ENCODE measurements at places on chromosomes 7 and 10.

DNA sequence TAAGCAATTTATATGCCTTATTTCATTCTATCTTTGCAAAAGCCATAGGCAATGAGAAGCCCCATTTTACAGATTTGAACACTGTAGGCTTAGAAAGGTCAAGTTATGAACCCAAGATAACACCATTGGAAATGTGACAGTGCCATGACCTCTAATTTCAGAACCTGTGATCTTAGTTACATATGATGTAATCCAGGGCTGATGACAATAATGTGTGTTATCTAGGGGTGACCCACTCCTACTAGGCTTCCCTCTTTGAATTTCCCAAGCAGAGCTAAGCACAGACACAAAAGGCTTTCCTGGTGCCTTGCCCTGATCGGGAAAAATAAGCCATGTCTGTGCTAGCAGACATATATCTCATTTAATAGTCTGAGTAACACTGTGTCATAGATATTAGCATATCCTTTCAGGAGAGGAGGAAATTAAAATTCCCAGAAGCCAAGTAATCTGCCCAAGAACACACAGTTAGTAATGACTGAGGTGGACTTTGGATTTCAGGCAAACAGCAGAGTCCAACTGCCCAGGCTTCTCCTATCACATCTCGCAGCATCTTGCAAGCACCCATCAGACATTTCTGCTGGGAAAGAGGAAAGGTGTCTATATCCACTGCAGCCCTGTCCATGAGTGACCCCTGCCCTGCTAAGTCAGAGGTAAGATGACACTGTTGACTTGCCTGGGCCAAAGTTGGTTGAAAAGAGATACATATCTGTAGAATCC lies 2.8 kb upstream of the TECTB start:
- no peak for DNase-seq

- DNase-seq = no peak
These were observed 63.3 kb downstream of the CTTNBP2 start for GRCh38 chr7:117809958-117810357.

- DNase-seq = no peak
These were observed 59.3 kb upstream of the BMPER start for GRCh38 chr7:33845991-33846509.

DNA sequence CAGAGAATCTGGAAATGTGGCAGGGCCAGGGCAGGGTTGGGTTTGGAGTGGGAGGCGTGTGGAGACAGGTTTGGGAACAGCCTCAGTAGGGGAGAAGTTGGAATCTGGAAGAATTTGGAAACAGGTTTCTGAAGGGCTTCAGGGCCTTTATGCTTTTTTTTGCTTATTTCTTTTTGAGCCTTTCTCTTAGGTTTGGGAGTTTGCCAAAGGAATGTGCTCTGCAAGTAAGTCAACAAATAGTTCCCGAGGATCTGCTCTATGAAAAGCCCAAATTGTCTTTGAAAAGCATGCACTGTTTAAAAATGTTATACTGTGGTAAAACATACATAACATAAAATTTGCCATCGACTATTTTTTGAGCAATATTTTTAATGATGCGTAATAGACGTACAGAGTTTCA lies 86.7 kb upstream of the ADRB1 start:
- no peak for DNase-seq

- no peak for DNase-seq
These were observed at the start of gene DGKI for GRCh38 chr7:137846827-137847567. TSS of gene DGKI (minus strand) at chr7:137846974.

GRCh38 chr7:158350166-158350900 lies 237.3 kb downstream of the PTPRN2 start:
- no peak for DNase-seq

DNA sequence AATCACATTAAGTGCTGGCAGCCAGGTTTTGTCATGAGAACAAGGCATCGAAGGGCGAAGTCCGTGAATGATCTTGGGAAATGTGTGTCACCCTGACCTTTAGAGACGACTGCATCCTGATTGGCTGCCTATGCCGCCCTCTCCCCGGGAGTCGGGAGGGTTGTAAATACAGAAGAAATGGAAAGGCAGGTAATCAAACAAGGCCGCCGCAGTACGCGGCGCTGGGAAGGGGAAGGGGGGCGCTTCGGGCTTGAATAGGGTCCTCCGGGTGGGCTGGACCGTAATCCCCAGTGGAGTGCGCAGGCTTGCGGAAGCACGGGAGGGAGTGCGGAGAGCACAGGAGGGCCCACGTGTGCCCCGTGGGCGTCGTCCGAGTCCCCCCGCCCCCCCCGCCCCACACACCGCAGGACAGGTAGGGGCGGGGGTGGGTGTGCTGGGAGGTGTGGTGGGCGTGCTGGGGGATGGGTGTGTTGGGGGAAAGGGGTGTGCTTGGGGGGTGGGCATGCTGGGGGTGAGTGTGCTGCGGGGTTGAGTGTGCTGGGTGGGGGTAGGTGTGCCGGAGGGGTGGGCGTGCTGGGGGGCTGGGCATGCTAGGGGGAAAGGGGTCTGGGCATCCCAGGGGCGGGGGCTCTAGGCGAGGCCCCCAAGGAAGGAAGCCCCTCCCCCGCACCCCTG lies 169.4 kb downstream of the ARHGAP12 start:
- peak; percentile 62 for DNase-seq

GRCh38 chr10:90847436-90847835 lies 10.4 kb downstream of the HTR7 start:
- DNase-seq = no peak

Measured in activated T-cell treated with anti-CD3 and anti-CD28 coated beads for 24 hours (primary cell).